Esophagus mucosa (tissue), 1 donor: ENCODE measurements at places on chromosomes 12 and 14. TPM values are rescaled to one million over a fixed set of nuclear protein-coding genes. Genes with fewer than 3 reads are reported as not detected.

The MFAP5 gene
- total RNA-seq: 3.3 TPM

- ATAC-seq: peak; percentile 41
Measured at GRCh38 chr14:69703047-69704039, 63.6 kb upstream of the SRSF5 start.

The KLRK1 gene
- not detected for total RNA-seq

The FLVCR2 gene
- 7.0 TPM for total RNA-seq

DNA sequence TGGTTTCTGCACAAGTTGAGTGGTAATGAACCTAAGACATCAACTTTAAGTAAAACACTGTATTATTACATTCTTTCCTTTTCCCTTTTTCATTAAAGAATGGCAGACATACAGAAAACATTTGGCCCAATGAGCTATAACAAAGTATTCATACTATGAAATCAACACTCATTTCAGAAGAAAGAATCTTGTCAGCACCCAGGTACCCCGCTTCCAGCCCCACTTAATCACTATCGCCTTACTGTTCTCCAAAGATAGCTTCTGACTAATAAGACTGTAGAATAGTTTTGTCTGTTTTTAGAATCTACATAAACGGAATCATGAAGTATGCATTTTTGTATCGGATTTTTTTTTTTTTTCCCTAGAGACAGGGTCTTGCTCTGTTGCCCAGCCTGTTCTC is 9.5 kb downstream of the CNTN1 start:
- no peak for ATAC-seq

The ZFHX2 gene
- 0.44 TPM for total RNA-seq

DNA sequence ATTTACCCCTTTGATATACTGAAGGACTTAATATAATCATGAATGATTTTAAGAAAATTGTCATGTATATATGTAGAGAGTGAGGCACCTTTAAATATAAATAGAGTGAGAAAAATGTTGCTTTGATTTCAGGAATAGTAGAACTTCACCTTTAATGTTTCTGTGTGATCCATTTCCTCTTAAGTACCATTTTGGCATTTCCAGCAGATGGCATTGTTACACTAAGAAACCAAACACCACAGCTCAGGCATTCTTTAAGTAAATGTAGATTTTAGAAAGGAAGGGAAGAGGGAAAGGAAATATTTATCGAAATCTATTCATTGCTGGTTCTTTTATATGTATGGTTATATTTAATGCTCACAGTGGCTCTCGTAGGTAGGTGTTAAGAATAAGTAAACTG is 556.7 kb upstream of the FBXO33 start:
- no peak for ATAC-seq

GRCh38 chr12:62977418-62977817 is 42.5 kb upstream of the PPM1H start:
- ATAC-seq: no peak

The NUP37 gene
- total RNA-seq: 33.7 TPM

DNA sequence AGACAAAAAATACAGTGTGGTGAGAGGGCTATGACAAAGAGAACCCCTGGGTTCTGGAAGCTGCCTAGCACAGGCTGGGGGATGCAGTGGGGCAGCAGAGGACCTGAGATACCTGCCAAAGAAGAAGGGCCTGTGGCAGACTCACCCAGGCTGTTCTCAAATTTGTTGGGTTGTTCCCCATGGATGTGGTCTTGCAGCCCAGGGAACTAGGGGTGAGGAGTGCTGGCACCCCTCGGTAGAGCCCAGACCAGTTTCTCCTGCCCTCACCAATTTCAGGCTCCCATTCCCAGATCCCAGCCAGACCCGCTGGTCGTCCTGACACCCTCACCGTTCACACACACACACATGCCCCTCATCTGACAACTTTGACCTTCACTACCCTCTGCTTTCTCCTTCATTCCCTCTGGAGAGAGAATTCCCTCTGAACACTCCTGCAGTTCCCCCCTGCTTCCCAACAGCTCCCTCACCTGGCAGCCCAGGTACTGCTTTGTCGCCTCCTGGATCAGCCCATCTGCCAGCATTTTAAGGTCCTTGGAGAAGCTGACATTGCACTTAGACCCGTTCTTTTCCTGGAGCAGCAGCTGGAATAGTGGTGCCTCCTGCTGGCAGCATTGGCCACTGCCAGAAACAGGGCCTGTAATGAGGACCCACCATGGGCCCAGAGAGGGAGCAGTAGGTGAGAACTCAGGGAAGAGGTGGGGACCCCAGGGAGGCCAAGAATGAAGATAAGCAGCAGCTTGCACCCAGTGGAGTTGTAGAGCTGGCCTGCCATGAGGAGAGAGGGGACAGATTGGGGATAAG is 5.9 kb upstream of the GDF11 start:
- ATAC-seq: peak; percentile 59

The SMOC1 gene
- 0.12 TPM for total RNA-seq

GRCh38 chr12:111222523-111222922 is 146.4 kb downstream of the PHETA1 start:
- no peak for ATAC-seq

DNA sequence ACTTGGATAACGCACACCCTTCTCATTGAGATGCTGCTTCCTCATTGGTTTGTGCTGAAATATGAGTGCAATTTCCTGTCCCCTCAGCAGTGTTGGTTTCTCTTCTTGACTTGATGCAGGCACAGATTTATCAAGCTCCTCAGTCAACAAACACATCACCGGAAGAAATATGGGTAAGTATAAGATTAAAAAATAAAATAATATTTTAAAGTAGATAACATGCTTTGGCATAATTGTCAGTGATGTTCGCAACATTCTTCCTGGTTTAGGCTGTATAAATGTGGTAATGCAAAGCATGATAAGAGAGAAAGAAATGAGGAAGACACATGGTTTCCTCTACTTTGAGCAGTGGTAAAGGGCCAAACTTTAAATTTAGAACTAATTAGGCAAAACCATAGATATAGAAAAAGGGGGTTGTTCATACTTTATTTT is at the start of gene GPR65:
GPR65 (plus strand) TSS at position 86 of the 432 bp plus-strand sequence. CDS start 5,713 bp downstream, outside the sequence.
- ATAC-seq: peak; percentile 39

The FOXN4 gene
- not detected for total RNA-seq

GRCh38 chr12:95700316-95700785 is 90.2 kb downstream of the NTN4 start:
- no peak for ATAC-seq
